ENCODE measurements at places on chromosomes 7 and 10.

DNA sequence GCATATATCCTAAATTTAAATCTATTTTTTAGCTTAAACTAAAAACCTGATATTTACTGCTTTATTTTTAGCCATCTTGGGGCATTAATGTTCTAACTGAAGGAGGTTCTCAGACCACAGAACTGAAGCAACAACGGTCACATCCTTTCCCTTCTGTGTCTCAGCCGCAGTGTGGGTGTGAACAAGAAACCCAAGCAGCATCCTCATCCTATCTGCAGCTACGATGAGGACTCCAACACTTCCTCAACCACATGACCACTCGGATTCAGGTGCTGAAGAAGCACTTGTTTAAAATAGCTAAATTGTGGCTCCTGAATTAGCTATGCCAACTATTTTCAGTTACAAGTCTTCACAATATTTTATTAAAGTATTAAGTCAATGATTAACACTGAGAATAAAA lies 5.3 kb downstream of the ESYT2 start:
- DNase-seq, result no peak

GRCh38 chr7:76357475-76358010 lies 1.2 kb downstream of the YWHAG start:
- no peak for DNase-seq

DNA sequence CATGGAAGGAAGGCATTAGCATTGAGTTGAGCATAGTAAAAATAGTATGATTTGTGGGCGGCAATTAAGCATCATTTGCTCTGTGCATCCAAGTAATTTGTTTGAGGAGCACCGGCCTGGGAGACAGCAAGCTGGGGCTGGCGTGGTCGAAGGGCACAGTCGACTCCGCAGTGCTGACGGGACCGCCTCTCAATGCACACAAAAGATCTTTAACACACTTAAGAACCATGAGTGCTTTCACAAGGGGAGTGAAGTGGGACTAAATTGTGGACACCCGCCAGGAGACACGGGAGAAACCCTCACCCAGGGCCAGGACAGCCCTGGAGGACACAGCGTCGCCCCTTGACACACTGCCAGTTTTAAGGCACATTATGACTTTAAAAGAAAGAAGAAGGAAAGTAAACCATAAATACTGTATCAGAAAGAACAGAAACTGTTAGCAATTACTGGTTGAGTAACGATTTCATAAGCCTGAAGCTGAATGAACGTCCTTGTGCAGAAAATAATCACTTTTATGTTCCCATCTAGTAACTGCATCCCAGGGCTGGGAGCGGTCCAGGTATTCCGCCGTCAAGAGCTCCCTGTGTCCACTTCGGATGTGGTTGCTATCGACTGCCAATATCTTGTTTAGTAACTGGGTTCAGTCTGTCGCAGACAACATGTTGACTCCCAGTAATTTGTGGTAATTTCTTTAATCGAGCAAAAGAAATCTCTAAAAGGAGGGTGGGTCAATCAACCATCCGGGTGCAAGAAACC lies 102.1 kb downstream of the EBF3 start:
- no peak for DNase-seq

- no peak for DNase-seq
These were observed 14.1 kb upstream of the PURB start for GRCh38 chr7:44899443-44899842.

GRCh38 chr7:1721047-1721690 lies 51.1 kb downstream of the ELFN1 start:
- no peak for DNase-seq

GRCh38 chr7:134931487-134931886 lies 54.8 kb upstream of the AGBL3 start:
- no peak for DNase-seq

DNA sequence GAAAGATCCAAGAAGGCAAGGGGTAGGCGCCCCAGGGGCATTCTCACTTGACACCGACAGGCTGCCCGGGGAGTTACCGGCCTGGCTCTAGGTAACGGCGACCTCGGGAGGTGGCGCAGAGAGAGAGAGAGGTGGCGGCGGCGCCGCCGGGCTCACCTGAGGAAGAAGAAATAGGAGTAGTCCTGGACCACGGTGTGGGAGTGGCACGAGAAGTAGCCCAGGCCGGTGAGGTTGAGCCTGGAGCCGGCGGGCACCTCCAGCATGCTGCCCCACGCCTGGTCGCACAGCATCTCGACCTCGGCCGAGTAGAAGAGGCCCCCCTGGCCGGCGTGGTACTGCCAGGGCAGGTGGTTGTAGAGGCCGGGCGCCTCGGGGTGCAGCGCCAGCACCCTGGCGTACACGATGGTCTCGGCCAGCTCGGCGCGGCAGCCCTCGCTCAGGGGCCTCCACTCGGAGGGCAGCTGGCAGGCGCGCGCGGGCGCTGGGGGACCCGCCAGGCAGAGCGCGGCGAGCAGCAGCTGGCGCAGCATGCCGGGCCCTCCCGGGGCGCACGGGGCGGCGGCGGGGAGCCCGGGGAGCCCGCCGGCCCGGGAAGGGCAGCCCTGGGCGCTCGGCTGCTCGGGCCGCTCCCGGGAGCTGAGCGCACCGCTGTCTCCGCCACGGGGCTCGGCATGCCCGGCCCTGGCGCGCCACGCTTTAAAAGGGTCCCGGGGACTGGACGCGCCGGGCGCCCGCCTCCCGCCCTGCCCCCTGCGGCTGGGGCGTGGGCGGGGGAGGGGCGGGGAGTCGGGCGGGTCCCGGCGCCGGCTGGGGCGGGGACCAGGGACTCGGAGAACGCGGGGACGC lies at the start of gene CCDC3:
Gene CCDC3 (minus strand): TSS at position 673 of the 846 bp plus-strand sequence. CDS start 143 bp downstream, at position 530.
- DNase-seq, result no peak

DNA sequence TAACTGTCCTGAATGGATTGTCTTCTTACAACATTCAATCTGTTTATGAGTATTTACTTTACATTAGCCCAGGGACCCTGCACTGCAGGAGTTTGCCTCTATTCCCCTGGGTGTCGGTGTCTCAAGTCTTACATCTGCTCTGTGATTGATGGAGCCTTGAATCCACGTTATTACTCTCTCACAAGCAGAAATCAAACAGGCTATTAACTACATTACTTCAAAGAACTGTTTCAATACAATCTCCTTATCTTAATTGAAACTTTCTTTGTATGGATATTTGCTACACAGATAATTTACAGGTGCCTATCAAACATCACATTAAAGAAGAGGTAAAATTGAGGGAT lies 3.1 kb upstream of the ARID5B start:
- no peak for DNase-seq

GRCh38 chr10:130652544-130652943 lies 516.4 kb downstream of the GLRX3 start:
- DNase-seq, result no peak

GRCh38 chr7:16915405-16915804 lies 33.6 kb upstream of the AGR3 start:
- DNase-seq, result no peak

DNA sequence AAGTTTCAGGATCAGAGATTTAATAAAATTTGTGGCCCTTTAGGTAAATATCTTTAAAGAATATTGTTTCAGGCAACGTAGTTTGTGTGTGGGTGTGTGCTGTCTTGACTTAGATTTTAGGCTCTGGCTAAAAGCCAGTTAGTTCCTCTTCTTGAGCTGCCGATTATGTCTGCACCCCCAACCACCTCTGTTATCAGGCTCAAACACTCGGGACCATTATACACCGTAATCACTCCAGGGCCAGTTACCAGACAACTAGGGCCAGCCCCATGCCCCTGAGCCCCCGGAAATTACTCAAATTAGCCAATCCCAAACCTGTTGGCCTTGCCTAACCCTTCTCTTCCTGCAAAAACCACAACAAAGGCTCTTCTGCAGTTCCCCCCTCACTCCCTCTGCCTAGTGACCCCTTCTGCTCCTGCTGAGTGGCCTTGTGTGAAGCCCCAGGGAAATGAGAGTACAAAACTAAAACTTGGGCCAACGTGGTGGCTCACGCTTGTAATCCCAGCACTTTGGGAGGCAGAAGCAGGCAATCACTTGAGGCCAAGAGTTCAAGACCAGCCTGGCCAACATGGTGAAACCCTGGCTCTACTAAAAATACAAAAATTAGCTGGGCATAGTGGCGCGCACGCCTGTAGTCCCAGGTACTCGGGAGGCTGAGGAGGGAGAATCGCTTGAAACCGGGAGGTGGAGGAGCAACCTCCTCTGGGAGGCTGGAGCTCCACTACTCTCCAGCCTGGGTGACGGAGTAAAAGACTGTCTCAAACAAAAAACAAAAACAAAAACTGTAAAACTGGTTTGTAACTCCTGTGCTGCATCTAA lies 9.2 kb upstream of the HNRNPF start:
- no peak for DNase-seq

GRCh38 chr7:117098457-117098856 lies 145.2 kb downstream of the ST7 start:
- DNase-seq, result no peak

DNA sequence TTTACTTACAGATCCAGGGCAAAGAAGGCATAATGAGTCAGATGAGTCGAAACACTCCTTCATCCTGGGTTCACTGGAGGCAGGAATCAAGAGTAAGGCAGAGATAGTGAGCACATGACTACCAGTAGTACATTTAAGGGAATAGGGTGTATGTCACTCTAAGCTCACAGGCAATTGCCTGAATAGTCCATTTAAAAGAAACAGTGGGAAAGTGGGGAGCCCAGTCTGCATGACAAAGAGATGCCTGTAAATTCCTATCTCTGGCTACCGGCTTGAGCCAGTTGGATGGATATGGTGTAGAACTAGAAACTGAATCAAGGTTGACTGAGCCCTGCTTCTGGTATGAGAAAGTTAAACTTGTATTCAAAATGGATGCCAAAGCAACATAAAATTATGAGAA lies 861.5 kb upstream of the ZWINT start:
- DNase-seq, result no peak

GRCh38 chr10:61632057-61632670 lies 30.6 kb upstream of the CABCOCO1 start:
- DNase-seq, result no peak

- DNase-seq, result no peak
These were observed 269.0 kb upstream of the PHF14 start for GRCh38 chr7:10704653-10705052.

- DNase-seq, result no peak
These were observed 106.9 kb downstream of the TCERG1L start for GRCh38 chr10:131204406-131205152.

DNA sequence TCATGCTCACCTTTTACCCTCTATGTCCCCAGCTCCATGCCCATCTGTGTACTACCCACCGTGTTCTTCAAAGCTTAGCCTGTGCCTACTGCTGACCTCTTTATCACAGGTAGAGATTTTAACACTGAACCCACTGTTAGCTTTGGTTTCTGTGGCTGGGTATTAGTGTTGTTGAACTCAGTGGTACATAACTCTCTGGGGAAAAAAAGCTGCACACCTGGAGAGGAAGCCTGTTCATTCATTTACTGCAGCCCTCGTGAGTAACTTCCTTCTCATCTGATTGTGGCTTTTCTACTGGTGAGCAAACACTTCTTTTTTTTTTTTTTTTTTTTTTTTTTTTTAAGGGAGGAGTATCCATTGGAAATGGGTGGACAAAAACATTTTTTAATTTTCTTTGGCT lies 326.3 kb downstream of the CCSER2 start:
- DNase-seq, result no peak

- no peak for DNase-seq
These were observed 162.2 kb downstream of the EGFR start for GRCh38 chr7:55180963-55181542.

DNA sequence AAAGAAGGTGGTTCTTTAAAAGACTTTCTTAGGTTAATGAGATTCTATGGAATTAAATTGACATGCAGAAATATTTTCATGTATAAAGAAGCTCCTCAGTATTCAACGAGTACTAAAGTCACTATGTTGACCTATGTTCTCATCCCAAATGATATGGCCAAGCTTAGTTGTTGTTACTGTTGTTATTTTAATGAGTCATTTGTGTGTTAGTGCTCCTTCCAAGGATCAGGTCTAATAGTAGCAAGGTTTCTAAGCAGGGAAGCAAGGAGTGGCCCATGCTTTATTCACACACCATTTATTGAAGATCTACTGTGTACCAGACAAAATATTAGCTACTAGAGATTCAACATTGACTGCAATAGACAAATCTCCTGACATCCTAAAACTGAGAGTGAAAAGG lies 41.9 kb downstream of the LRRN3 start:
- no peak for DNase-seq
